H1 (cell line): ENCODE measurements at places on chromosomes 1 and 21. TPM values are rescaled to one million over a fixed set of nuclear protein-coding genes. Genes with fewer than 3 reads are reported as not detected.
A peak's percentile ranks its signal among the peaks of the same experiment; 100 is the strongest.

The ZNF648 gene
- total RNA-seq, result 0.20 and 0.23 TPM in 2 replicates

The LRRC39 gene
- total RNA-seq, result 0.38 and 0.39 TPM in 2 replicates

The IVL gene
- total RNA-seq, result not detected in 2 replicates

The OR10J1 gene
- not detected in 2 replicates for total RNA-seq

The PROK1 gene
- not detected in 2 replicates for total RNA-seq

The FCAMR gene
- total RNA-seq, result not detected in 2 replicates

The FCGR1A gene
- total RNA-seq, result not detected in 2 replicates

DNA sequence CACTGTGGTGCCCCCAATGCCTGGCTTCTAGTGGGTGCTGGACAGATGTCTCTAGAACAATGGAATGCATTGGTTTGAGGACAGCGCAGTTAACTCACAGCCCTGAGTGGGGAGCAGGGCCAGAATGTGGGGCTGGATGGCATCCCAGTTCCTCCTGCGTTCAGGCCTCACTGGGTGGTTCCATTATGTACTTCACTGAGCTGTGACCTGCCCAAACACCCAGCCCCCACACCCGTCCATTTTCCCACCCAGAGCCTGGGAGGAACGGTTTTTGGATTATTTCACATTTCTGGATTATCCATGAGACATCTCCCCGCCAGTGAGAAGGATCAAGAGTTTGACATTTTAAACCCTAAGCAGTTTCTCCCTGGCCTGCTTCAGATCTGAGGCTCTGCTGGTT lies 55.3 kb upstream of the WASF2 start:
- H3K27me3 ChIP-seq, result no peaks in the 10 kb centered on the region
- no peak overlapping the region for H3K27ac ChIP-seq
- H3K36me3 ChIP-seq, result peaks cover 27% of the 10 kb centered on the region
- DNase-seq, result no peak
- peaks cover 4% of the 10 kb centered on the region; the same call in 1 of the 2 replicates for H3K4me1 ChIP-seq
- H3K4me3 ChIP-seq, result no peak overlapping the region

- no peaks in the 10 kb centered on the region for H3K36me3 ChIP-seq
- H3K27ac ChIP-seq, result no peak overlapping the region
- no peak for DNase-seq
- no peak overlapping the region for H3K4me3 ChIP-seq
Observed at GRCh38 chr1:240658312-240658960, 46.5 kb upstream of the GREM2 start.

- no peaks in the 10 kb centered on the region for H3K4me1 ChIP-seq
- H3K27ac ChIP-seq, result no peak overlapping the region
- no peaks in the 10 kb centered on the region for H3K36me3 ChIP-seq
- no peak overlapping the region for H3K4me3 ChIP-seq
- H3K27me3 ChIP-seq, result no peaks in the 10 kb centered on the region
- no peak for DNase-seq
Observed at GRCh38 chr1:241813768-241814320, 34.2 kb upstream of the EXO1 start.

DNA sequence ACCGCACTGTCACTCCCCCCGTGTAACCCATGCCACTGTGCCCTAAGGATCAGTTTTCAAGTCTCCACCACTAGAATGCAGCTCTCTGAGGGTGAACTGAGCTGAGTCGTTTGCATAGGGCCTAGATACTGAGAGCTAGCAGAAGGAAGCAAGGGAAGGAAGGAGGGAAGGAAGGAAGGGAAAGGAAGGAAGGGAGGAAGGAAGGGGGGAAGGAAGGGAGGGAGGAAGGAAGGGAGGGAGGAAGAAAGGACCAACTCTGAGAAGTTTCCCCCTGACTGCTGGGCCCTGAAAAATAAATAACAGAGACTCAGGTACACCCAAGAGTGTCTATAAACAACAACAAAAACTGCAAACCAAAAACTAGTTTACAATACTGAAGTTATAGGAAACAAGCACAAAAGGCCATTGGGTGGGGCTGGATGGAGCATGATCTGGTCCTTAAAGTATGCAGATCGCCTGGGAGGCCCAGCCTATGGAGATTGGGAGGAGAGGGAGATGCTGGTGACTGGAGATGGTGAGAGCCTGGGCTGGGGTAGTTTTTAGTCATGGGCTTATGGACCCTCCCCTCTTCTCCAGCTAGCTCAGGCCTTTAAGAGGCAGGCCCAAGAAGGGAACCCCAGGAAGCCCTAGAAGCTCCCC lies 1.7 kb upstream of the MRPS15 start:
- H3K36me3 ChIP-seq, result peaks cover 14% of the 10 kb centered on the region
- peaks cover 23% of the 10 kb centered on the region for H3K27me3 ChIP-seq
- H3K27ac ChIP-seq, result no peak overlapping the region
- no peak for DNase-seq
- H3K4me1 ChIP-seq, result no peaks in the 10 kb centered on the region

DNA sequence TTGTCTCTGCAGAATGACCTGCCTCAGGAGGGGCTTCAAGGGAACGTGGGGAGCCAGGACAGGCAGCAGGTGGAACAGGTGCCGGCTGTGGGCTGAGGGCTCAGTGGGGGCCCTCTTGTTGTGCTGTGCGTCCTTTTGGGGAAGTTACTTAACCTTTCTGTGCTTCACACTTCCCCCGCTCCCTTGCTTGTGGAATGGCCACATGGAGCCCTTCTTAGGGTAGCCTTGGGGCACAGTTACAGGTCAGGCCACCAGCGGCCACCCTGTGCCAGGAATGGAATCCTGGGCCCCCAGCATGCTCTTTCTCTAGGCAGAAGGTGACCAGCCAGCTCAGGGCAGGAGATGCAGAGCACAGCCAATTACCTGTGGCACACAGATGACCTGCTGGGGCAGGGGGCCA lies 2.6 kb downstream of the IKBKE start:
- peaks cover 27% of the 10 kb centered on the region for H3K4me1 ChIP-seq
- DNase-seq, result no peak
- H3K27ac ChIP-seq, result no peak overlapping the region
- no peak overlapping the region for H3K4me3 ChIP-seq
- H3K36me3 ChIP-seq, result no peaks in the 10 kb centered on the region

DNA sequence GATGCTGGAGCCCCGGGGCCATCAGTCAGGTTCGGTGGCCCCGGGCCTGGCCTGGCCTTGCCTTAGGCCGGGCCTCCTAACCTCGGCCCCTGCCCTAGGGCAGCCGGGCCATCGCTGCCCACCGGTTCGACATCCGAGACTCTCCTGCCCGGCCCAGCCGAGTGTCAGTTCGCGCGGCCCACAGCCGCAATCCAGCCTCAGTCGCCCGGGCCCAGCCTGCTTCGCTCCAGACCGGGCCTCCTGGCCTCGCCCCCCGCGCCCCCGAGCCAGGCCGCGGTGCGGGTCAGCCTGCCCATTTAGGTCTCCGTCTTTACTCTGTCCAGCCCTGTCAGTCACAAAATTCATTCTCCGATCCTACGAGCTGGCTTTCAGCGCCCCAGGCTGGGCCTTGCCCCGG lies 777 bp downstream of the LRRC41 start:
- no peak for DNase-seq
- peak overlapping the region; percentile 92; the same call in 1 of the 2 replicates for H3K27ac ChIP-seq
- H3K36me3 ChIP-seq, result peaks cover 9% of the 10 kb centered on the region
- H3K4me1 ChIP-seq, result peaks cover 17% of the 10 kb centered on the region

DNA sequence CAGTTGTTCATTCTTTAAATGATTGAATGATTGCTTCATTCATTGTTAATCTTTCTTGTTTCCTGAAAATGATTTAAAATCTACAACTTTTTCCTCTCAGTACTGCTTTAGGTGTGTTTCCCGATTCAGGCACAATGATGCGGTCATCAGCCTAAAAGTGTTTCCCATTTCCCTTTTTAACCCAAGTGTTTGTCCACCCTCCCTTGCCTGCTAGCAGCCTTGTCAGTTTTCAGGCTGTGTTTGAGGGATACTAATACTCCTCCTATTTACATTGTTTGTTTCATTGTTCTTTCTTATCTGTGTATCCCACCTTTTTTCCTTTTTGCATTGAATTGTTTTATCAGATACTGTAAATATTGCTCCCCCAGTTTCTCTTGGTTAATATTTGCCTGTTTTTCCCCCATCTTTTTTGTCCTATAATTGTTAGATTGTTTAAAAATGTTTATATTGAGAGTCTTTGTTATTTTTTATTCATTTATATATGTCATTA lies 131.1 kb downstream of the KIAA0319L start:
- no peaks in the 10 kb centered on the region for H3K36me3 ChIP-seq
- H3K27me3 ChIP-seq, result no peaks in the 10 kb centered on the region
- no peaks in the 10 kb centered on the region for H3K4me1 ChIP-seq
- H3K27ac ChIP-seq, result no peak overlapping the region

DNA sequence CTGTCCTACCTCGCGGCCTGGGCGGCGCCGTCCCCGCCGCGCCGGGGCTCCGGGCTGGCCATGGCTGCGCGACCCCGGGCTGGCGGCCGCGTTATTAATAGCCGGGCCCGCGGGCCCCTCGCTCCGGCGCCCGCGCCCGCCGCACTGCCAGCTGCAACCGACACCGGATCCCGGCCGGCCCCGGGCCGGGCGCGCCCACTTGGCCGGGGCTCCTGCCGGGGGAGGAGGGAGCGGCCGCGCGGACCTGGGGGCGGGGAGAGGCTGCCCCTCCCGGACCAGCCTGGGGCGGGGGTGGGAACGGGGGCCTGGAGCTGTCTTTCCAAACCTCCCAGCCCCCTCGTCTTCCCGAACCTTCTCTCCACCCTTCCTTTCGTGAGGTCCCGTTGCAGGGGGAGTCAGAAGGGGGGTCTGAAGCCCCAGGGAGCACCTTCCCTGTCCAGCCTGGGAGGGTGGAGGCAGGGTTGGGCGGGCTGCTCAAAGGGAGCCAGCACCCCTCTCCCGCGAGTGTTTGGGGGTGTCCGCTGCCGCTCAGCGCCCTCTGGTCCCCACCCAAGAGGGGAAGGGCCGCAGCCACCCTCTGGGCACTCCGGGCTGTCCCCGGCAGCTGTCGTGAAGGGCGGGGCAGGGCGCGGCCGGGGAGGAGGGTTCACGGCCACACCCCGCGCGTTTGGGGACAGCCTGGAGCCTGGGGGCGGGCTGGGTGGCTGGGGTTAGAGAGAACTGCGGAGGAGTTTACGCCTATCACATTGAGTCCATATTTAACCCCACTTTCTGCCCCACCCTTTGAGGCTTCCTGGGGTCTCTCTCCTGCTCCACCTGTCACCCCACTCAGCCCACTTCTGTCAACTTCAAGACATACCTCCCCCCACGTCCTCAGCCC lies at the start of gene SYNC:
TSS of gene SYNC (minus strand) at position 172 of the 880 bp plus-strand sequence. CDS start at position 62, 110 bp downstream.
- H3K27ac ChIP-seq, result no peak within 1 kb of the TSS
- DNase-seq, result no peak
- H3K4me3 ChIP-seq, result peak within 1 kb of the TSS; percentile 42
- H3K4me1 ChIP-seq, result peaks cover 15% of the 10 kb centered on the region
